ENCODE measurements at places on chromosomes 1 and 21. TPM values are rescaled to one million over a fixed set of nuclear protein-coding genes. Genes with fewer than 3 reads are reported as not detected.
A peak's percentile ranks its signal among the peaks of the same experiment; 100 is the strongest.

Gene GSTM1
- 83.6 TPM for total RNA-seq

Gene OR2M3
- total RNA-seq, result 0.03 TPM

Gene ARID4B
- total RNA-seq, result 124 TPM

Gene EFNA1
- 4.0 TPM for total RNA-seq

Gene OR10J1
- not detected for total RNA-seq

Gene BTBD8
- total RNA-seq, result 4.6 TPM

Gene PCSK9
- total RNA-seq, result not detected

- DNase-seq, result no peak
- H3K27ac ChIP-seq, result no peak overlapping the region
- H3K4me3 ChIP-seq, result no peak overlapping the region
- H3K36me3 ChIP-seq, result no peaks in the 10 kb centered on the region
Observed at GRCh38 chr1:4137621-4138415, 237.7 kb upstream of the C1orf174 start.

DNA sequence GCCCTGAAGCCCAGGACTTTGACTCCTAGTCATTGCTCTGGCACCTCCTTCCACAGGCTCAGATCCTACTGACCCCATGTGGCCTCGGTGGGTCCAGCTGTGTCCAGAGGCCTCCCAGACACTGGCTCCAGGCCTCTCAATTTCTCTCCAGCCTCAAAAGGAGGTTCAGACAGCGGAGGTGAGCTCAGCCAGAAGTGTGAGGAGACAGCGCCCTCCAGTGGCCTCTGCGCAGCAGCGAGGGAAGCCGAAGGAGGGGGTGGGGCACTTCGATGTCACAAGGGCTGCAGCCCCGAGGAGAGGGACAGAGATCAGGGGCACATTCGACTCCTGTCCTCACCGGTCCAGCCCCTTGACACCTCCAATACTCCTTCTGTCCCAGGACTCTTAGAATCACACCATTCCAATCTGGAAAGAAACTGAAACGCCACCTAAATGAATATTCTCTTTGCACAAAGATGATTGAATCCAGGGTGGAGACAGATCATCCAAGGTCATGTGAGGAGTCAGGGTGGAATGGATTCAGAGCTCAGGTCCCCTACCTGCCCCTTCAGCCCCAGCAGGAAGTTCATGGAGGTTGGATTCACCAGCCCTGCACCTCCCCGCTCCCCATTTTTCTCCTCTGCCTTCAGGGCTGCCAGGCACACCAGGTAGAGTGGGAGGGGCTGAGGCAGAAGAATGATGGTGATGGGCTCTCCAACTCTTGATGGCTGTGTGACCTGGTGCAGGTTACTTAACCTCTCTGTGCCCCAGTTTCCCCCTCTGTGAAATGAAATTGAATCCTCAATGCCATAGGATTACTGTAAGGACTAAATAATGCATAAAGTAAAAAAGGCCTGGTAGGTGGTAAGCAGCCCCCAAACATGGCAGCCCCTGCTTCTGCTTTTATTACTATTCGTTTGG lies 34.8 kb upstream of the ZBTB40 start:
- no peak overlapping the region for H3K4me3 ChIP-seq
- H3K36me3 ChIP-seq, result no peaks in the 10 kb centered on the region
- DNase-seq, result peak; percentile 42
- no peaks in the 10 kb centered on the region for H3K27me3 ChIP-seq

GRCh38 chr1:23779826-23780371 lies 1.7 kb downstream of the PITHD1 start:
- H3K4me1 ChIP-seq, result peaks cover 22% of the 10 kb centered on the region
- peaks cover 19% of the 10 kb centered on the region for H3K36me3 ChIP-seq
- H3K27ac ChIP-seq, result peak overlapping the region; percentile 97
- H3K27me3 ChIP-seq, result no peaks in the 10 kb centered on the region
- no peak overlapping the region for H3K4me3 ChIP-seq

DNA sequence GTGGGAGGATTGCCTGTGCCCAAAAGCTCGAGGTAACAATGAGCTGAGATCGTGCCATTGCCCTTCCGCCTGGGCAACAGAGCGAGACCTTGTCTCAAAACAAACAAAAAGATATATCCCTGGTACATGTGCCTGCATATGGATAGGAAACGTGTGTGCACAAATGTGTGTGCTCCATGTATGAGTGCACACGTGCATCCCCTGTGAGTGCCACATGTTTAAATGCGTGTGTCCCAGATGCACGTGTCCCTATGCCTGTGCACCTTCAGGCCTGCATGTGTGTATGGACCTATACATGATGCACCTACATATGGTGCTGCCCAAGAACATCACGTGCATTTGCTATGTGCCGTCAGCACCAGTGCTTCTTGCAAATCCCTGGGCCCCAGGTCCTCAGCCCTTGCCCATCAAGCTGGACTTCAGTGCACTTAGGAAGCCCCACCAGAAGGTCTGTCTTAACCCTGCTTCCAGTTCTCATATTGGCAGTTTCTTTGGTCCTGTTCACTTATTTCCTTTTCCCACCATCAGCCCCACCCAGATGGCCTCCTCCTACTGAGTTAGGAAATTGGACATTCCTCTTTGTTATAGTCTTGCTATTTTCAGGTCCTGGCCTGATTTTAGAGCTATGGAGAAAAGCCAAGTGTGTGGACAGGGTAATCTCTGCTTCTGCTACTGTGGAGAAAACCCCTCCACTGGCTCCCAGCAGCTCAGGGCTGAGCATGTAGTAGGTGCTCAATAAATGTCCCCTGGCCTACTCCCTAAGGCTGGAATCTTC lies 15.4 kb downstream of the TIE1 start:
- no peak overlapping the region for H3K4me3 ChIP-seq
- H3K27ac ChIP-seq, result no peak overlapping the region
- H3K36me3 ChIP-seq, result no peaks in the 10 kb centered on the region
- DNase-seq, result no peak

DNA sequence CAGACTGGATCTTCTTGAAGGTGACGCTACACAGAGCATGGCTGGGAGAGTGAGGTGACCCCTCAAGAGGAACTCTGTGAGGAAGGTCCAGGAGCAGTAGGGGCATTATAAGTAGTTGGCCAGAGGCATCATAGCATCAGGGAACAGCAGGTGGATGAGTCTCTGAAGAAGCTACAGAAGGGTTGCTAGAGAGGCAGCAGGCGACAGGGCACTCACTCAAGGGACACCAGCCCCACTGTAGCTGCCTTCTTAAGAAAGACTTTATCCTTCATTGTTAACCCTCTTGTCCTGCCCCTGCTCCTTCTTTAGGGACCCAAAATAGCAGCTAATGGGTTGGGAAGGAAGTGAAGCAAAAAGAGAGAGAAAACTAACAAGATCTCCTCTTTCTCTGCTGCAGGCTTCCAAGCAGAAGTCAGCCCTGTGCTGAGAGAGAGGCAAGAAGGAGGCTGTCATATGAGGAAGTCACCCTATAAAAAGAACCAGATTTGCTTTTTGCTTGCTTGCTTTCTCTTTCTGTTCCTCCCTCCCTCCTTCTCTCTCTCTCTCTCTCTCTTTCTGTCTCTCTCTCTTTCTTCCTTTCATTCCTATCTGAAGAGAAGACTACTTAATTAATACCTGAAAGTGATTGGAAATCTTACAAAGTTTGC lies 7.7 kb upstream of the CD5L start:
- H3K4me3 ChIP-seq, result no peak overlapping the region
- no peaks in the 10 kb centered on the region for H3K27me3 ChIP-seq
- DNase-seq, result no peak
- H3K36me3 ChIP-seq, result no peaks in the 10 kb centered on the region
- no peak overlapping the region for H3K27ac ChIP-seq

GRCh38 chr1:200640373-200640962 lies 19.9 kb upstream of the KIF14 start:
- H3K27me3 ChIP-seq, result no peaks in the 10 kb centered on the region
- no peak overlapping the region for H3K4me3 ChIP-seq
- no peak for DNase-seq
- H3K27ac ChIP-seq, result no peak overlapping the region
- no peaks in the 10 kb centered on the region for H3K4me1 ChIP-seq

- no peaks in the 10 kb centered on the region for H3K36me3 ChIP-seq
- peak; percentile 7 for DNase-seq
- peak overlapping the region; percentile 78 for H3K27ac ChIP-seq
- peaks cover 38% of the 10 kb centered on the region for H3K4me1 ChIP-seq
Observed at GRCh38 chr1:149843431-149844041, 55.8 kb upstream of the BOLA1 start.

All from naive thymus-derived CD4-positive, alpha-beta T cell (primary cell).